ENCODE measurements at places on chromosomes 4 and X.
A peak's percentile ranks its signal among the peaks of the same experiment; 100 is the strongest.

- no peak for DNase-seq
These were observed 2.6 kb upstream of the CNOT6L start for GRCh38 chr4:77821775-77822174.

DNA sequence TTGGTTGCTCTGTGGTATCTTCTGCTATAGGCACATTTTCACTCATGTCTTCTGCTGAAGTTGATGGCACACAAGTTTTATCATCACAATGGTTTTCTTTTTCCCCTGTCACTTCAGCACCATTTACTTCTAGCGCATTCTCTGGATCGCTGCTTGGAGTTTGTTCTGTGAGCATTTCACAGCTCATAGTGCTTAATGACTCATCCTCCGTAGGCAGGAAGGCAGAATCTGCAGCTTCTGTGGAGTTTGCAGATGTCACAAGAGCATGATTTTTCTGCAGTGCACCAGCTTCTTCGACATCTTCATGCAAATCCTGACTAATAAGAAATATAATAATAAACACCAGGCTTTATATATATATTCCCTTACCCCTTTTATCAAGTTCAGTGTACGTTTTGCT is 83.6 kb downstream of the CHM start:
- DNase-seq = no peak

- DNase-seq = no peak
These were observed 72.0 kb downstream of the TSPAN5 start for GRCh38 chr4:98586291-98586961.

DNA sequence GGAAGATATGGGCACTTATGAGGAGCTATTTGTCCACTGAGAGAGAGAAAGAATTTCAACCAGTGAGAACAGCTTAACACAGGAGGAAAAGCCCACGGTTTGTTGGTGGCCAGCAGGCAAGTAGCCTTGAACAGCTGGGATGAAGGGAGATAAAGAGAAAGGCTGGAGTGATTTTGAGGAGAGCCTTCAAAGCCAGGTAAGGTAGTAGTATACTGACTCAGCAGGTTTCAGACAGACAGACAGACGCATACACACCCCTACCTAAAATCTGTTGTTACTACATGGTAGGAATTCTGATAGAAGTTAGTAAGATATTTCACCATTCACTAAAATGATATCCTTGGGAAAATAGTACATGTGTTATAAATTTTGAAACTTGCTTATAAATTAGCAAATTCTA is 60.5 kb downstream of the SEC24D start:
- no peak for DNase-seq

DNA sequence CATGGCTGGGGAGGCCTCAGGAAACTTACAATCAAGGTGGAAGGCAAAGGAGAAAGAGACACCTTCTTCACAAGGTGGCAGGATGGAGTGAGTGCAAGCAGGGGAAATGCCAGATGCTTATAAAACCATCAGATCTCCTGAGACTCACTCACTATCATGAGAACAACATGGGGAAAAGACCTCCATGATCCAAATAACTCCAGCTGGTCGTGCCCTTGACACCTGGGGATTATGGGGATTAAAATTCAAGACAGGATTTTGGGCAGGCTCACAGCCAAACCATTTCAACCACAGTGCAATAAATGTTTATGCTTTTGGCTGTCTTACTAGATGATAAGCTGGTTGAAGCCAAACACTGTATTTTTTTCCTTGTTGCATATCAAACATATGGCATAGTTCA is 1112.4 kb downstream of the STIM2 start:
- DNase-seq = no peak

DNA sequence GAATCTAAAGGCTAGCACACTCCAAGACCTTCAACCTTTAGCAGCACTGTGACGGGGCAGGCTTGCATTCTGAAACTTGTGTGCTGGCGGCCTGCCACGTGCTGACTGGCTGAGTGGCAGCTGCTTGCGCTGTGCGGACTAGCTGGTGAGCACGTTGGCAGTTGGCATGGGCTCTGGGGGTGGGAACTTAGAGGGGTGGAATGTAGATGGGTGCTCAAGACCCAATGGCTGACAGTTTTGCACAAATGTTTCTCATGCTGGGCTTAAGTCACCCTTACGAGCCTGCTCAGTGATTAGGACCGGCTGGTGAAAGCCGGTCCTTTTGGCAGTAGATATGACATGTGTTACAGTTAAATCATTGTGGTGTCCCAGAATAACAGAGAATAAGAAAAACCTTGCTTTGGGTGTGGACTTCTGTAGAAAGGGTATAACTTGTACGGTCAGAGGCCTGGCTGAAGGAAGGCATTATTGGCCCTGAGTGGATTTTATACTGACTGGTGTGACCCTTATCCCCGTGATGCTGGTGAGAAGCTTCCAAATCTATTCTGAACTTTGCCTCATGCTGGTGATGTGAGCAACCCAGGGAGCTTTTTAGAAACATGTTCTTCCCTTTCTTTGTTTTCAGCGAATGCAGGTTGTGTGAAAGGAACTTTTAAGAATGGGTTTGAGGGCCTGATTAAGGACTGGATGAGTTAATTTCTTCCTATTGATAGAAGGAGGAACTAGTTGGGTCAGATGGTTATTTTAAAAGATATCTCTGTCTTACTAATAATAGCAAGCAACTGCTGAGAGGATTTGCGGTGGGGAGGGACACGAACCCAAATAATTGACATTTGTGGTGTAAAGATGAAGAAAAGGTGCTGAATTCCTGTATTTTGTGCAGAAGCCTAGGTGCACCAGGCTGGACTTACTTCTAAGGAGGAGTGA is 107.4 kb upstream of the SLC4A4 start:
- DNase-seq = peak; percentile 20

DNA sequence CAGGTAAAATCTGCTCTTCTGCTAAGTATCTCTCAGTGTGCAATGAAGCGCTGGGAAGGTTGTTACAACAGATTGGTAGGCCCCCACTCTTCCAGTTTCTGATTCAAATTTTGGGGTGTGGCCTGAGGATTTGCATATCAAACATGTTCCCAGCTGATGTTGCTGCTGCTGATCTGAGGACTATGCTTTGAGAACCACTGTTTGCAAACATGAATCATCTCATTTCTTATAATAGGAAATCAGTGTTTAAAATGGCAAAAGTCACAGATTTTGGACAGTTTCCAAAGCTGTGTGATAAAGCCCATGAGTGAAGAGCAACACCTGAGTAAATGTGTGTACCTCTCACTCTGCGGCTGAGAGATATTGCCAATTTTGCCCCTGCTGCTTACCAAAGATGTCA is 36.2 kb upstream of the NDNF start:
- no peak for DNase-seq

DNA sequence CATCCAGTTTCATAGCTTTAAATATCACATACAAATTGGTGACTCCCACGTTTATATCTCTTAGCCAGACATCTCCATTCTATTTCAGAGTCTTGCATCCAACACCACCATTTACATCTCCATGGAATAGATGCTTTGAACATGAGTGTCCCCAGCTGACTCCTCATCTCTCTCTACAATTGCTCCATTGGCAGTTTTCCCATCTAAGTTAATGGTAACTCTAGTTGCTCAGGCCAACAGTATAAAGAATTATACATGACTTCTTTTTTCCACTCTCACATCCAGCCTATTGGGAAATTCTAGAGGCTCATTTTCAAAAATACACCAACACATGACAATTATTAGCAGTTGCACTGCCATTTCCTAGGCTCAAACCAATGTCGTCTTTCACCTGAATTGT is 388.2 kb downstream of the STIM2 start:
- no peak for DNase-seq

GRCh38 chr4:99749445-99750391 is 66.9 kb upstream of the DAPP1 start:
- peak; percentile 33 for DNase-seq

- DNase-seq = no peak
These were observed 32.2 kb upstream of the CCKAR start for GRCh38 chr4:26522478-26522877.

DNA sequence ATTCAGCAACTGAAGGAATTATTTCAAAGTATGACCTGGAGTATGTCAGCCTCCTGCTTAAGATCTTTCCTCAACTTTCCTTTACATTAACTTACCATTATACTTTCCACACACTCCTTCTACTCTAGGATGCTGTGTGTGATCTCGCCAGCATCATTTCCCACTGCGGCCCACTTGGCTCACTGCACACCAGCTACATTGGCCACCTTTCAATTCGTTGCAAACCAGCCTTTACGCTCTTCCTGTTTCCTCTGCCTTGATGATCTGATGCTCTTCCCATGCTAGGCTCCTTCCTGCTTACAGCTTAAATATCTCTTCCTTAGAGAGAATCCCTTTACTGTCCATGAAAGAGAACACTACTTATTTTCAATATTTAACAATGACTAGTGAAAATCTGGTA is 95.1 kb downstream of the GPM6A start:
- DNase-seq = no peak

- no peak for DNase-seq
These were observed 912.9 kb upstream of the INTU start for GRCh38 chr4:126719852-126720251.

All from NCI-H2171 (cell line).